ENCODE measurements at places on chromosomes 3 and 15.

GRCh38 chr3:908839-909238 lies 184.0 kb upstream of the CNTN6 start:
- DNase-seq, result no peak

- DNase-seq, result no peak
These were observed 13.6 kb upstream of the LTF start for GRCh38 chr3:46478341-46478740.

DNA sequence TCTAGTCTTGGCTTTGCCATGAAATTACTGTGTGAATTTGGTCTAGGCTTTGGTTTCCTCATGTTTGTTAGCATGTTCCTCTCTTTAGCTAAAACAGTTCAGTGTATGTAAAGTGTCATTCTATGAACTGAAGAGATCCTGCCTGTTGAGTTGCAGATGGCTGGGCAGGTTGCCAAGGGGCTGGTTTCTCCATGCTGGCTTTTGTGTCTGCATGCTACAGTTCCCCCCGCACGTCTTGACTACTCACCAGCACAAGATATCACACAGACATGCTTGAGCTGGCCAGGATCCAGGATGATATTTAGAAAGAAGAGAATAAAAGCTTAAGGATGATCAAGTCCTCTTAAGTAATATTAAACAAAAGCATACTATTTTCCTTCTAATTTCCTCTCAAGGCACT lies 90.2 kb downstream of the CERS3 start:
- DNase-seq, result peak; percentile 10

DNA sequence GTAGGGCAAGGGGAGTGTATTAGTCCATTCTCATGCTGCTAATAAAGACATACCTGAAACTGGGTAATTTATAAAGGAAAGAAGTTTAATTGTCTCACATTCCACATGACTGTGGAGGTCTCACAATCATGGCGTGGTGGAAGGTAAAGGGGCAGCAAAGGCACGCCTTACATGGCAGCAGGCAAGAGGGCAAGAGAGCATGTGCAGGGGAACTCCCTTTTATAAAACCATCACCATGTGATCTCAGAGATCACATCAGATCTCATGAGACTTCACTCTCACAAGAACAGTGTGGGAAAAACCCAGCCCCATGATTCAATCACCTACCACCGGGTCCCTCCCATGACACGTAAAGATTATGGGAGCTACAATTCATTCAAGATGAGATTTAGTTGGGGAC lies 41.4 kb downstream of the SUMF1 start:
- DNase-seq, result peak; percentile 23

DNA sequence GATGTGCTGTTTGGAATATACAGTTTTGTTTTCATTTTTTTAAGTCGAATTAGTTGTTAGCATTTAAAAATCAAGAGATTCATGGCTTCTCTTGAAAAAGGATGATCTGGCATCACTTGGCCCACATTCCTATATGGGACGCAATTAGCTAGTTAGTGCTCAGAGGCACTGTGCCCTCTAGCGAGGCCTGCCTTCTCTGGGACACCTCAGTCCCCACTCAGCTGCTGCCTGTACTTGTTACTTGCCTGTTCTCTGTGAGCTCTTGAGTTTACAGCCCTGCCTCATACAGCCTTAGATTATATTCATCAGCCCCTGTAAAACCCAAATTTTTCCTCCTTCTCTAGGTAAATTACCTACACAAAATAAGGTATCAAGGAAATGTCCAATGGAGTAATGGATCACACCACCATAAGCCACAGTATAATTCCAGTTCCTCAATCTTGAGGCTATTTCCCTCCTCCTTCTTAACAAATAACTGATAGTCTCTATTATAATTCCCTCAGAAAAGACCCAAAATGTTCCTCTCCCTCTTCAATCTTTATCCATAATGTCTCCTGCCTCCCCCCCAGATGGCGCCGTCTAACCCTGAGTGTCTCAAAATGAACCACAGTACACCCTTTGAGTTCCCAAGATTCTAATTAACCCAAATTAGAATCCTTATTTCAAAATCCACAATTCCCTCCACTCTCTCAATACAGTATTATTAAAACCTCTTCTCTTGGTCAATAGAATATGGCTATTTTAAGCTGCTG lies 2.7 kb downstream of the ZMAT3 start:
- peak; percentile 57 for DNase-seq

DNA sequence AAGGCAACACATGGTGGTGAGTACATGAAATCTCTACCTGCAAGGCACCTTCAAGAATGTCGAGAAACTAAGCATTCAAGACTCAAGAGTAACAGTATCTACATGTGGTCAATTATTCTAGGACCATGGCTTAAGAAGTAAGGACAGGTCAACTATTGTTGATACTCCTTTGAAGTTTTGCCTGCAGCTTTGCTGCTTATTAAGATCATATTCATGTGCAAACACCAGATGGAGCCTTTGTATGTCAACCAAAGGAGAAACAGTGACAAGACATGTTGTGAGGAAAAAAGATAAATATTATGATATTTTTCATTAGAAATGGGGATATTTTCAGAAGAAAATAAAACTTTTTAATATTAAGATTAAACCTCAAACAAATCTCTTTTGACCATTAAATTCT lies 52.3 kb upstream of the FGF7 start:
- DNase-seq, result no peak

- no peak for DNase-seq
These were observed 205.3 kb downstream of the CTNNB1 start for GRCh38 chr3:41404582-41404981.

Data from activated naive CD8-positive, alpha-beta T cell treated with anti-CD3 and anti-CD28 coated beads, Interleukin-2, amount 50 U/mL, for 24 hours (primary cell).